Foreskin keratinocyte (primary cell): ENCODE measurements at places on chromosomes 1 and 21. TPM values are rescaled to one million over a fixed set of nuclear protein-coding genes. Genes with fewer than 3 reads are reported as not detected.
A peak's percentile ranks its signal among the peaks of the same experiment; 100 is the strongest.

GRCh38 chr1:181036107-181036836, 2.5 kb downstream of the MR1 start:
- no peak for DNase-seq

DNA sequence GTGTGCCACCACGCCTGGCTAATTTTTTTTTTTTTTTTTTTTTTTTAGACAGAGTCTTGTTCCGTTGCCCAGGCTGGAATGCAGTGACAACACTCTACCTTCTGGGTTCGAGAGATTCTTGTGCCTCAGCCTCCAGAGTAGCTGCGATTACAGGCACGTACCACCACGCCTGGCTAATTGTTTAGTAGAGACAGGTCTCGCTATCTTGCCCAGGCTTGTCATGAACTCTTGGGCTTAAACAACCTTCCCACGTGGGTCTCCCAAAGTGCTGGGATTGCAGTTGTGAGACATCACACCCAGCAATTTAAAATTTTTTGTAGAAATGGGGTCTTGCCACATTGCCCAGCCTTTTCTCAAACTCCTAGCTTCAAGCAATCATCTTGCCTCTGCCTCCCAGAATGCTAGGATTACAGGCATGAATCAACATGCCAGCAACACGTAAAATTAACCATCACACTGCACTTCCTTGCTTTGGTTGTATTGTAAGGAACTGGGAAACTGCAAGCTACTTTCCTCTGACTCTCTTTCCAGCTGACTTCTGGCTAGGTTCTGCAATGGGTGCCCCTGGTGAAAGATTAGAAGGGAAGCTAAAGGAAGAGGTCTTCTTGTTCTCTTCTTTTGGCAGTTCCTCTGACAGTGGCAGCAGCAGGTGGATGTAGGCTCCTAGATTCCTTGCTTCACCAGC, 13.9 kb upstream of the IL6R start:
- peak; percentile 86 for DNase-seq

DNA sequence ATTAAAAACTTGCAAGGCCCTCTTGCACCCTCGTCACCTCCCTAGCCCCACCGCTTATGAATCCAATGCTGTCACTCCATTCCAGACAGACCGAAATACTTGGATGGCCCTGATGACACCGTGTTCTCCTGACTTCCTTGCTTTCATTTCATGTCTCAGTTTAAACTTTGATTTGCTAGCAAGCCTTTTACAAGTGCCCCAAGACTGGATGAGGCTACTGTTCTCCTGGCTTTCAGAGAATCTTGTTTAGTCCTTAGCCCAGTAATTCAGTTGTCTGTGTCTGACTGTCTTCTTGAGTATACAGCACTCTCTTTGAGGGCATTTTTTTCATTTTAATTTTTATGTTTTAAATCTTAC, 824 bp upstream of the IFI44L start:
- no peak for DNase-seq

DNA sequence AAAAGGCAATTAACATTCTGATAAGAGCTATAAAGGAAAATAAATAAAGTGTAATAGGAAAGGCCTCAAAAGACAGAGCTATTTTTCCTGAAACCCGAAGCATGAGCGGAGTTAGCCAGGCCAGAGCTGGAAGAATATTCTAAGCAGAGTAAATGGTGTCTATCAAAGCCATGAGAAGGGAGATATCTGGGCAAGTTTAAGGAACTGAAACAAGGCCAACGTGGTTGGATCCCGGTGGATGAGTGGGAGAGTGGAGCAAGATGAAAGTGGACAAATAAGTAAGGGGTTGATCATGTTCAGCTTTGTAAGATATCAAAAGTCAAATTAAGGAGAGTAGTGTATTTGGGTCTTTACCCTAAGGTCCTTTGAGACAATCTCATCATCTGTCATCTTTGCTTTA, 234.0 kb downstream of the TM2D1 start:
- no peak for DNase-seq

The TRIM58 gene
- not detected in 2 replicates for polyA plus RNA-seq

The CD160 gene
- not detected in 2 replicates for polyA plus RNA-seq

The CFAP57 gene
- 0.28 and 0.81 TPM in 2 replicates for polyA plus RNA-seq

DNA sequence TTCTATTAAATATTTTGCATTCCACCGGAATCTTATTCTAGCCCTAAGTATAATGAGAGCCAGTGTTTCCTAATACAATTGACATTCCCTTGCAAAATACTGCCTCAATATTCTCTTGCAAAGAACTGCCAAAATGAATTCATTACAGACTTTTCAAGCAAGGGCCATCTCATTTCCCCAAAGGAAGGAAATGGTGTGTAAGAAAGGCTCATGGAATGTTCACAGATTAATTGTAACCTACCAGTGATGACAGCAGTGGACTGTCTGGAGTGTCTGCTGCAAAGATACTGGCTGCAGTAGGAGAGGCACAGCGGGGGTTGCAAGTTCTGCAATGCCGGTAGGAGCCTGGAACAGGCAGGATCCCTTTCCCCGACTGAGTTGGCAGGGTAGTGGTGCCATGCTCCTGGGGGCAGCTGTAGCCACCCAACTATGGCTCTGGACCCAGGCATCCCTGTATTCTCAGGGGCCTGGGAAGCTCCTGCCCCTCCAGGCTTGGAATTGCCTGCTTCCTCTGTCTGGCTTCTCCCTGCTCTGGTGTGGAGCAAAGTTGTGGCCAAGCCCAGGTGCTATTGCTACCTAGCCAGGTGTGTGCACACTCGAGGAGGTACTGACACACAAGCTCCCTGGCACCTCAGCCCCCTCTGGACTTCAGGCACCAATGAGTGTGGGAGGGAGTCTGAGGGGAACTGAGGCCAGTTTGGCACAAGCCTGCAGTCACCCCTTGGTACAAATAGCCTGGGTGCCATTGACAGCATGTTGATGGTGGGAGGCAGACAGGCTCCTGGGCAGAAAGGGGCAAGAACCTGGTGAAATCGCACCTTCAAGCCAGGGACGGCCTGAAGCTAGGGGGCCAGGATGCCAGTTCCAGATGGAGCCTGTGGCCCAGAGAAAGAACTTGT, 1371.0 kb downstream of the KCNT2 start:
- DNase-seq = no peak

The SMCP gene
- not detected in 2 replicates for polyA plus RNA-seq
